ENCODE measurements at places on chromosomes 11 and 22.
A peak's percentile ranks its signal among the peaks of the same experiment; 100 is the strongest.

- no peak for DNase-seq
These were observed 25.8 kb downstream of the KCNC1 start for GRCh38 chr11:17760102-17761029.

- DNase-seq, result peak; percentile 45
These were observed 43.2 kb upstream of the DLAT start for GRCh38 chr11:111982019-111982464.

GRCh38 chr11:75441804-75442132 is 8.8 kb upstream of the KLHL35 start:
- DNase-seq, result no peak

DNA sequence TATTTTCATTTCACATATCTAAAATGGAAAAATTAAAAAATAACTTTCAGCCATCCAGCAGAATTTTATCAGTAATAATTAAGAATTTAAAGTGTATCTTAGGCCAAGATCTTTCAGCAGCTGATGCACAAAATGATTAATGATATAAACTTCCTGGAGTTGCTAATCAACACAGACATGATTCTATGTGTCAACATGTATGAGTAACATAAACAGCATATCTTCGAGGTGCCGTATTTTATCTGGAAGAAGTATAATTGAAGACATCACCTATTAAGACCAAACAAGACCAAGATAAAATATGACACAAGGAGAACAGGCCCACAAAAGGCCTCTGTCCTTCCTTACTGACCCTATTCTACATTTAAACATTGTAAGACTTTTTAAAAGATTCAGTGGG is 45.2 kb downstream of the SLC5A12 start:
- DNase-seq, result no peak

DNA sequence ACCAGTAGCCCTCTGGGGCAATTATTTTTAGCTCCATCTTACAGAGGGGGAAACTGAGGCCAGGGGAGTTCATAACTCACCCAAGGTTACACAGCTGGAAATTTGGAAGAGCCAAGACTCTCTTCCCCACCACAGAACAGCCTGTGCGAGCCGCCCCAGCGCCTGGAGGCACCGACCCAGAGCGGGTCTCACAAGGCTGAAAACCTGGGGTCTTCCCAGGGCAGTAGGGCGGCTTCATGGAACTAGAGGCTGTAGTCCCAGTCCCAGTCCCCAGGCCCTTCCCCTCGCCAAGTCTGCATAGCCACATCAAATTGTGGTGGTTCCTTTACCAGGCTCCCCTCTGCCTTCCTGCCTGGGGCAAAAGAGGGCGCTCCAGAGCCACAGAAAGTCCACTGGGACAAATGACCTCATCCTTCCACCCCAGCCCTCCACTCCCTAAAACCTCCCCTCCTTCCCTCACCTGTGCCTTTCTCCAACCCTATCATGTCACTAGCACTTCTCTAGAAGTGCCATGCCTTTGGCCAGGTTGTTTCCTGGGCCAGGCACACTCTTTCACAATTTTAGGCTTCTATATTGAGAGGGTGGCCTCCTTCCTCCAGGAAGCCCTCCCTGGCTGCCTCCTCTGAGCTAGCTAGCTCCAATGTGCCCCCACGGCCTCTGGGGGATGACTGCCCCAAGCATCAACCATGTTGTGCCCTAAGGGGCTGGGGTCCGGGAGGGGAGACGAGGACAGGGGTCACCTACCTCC is 15.2 kb upstream of the CDC42EP1 start:
- DNase-seq, result peak; percentile 56

Measured in activated T-cell treated with anti-CD3 and anti-CD28 coated beads, Interleukin-2, amount 50 U/mL, for 1 hour (primary cell).